HT1080 (cell line): ENCODE measurements at places on chromosomes 3 and 15.
A peak's percentile ranks its signal among the peaks of the same experiment; 100 is the strongest.

DNA sequence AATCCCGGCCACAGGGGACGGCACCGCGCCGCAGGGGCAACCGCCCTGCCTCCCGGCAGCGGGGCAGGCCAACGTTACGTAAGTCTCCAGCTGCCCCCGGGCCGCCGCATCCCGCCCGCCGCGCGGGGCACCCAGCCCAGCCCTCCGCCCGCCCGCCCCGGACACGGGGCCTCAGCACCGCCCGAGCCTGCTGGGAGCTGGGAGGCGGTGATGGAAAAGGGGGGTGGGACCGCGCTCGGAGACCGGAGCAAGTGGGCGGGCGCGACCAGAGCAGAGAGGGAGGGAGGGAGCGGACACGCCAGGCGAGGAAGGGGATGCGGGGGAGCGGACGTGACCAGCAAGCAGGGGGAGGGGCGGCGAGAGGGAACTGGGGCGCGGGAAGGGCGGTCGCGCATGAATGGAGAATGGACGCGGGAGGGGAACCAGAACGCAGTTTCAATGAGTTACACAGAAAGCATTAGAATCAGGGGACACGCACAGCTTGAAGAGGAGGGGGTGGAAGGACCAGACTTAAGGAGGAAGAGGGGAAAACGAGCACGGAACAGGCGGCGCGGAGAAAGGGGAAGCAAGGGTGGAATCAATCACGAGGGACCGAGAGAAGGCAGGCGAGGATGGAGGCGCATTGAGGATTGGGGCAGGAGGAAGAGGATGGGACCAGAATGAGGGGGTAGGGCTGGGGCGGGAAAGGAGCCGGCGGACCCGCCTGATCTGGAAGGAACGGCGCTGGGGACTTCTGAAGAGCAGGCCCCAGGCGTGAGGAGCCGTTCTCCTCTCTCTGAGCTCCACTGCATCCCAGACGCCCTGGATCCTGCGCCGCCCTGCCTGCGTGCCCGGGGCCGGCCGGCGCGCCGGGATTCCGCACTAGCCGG, 559 bp downstream of the PKM start:
- peak; percentile 81 for DNase-seq

GRCh38 chr3:143237077-143237627, 117.6 kb downstream of the CHST2 start:
- DNase-seq, result no peak

DNA sequence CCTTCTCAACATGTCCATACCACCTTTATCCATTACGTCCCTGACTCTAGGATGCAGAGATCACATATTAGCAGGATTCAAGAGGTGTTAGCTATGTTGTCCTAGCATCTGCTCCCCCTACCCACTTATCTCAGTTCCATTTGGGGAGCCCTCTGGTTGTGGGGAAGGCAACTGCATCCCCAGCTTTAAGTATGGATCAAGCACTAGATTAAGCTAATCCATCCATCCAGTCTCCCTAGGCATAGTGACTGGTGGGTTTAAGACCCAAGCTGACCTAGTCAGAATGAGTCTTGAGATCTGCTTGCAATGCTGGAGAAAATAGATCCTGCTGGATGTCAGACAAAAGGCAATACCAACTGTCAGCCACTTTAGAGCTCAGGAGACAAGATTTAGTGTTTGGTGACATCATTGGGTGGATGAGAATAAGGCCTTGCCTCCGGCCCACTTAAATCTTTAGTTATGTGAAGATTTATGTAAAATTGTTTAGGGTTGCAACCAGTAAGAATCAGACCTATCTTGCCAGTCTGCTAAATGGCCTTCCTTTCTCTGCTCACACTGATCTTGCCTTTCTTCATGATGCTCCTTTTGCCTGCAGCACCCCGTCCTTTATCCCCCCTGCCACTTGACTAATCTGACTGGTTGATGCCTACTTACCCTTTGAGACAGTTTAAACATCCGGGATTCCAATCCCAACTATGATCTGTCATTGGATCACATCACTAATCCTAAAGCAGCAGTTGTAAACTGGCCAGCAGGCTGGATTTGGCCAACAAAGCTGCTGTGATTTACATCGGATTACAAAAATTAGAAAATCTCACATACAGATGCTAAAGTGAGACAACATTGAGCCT, 2.1 kb upstream of the ISY1 start:
- peak; percentile 28 for DNase-seq

- DNase-seq, result no peak
Observed at GRCh38 chr3:116038968-116039650, 406.2 kb downstream of the LSAMP start.

DNA sequence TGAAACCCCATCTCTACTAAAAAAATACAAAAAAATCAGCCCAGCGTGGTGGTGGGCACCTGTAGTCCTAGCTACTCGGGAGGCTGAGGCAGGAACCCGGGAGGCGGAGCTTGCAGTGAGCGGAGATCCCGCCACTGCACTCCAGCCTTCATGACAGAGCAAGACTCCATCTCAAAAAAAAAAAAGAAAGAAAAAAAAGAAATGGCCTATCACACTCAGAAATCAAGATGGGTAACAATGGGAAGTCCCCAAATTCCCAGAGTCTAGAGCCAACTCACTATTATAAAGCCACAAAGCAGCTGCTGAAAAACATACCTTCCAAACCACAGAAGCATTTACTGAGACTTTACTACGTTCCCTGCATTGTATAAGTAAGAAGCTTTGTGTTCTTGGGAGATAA, 7.5 kb downstream of the HDGFL3 start:
- no peak for DNase-seq

DNA sequence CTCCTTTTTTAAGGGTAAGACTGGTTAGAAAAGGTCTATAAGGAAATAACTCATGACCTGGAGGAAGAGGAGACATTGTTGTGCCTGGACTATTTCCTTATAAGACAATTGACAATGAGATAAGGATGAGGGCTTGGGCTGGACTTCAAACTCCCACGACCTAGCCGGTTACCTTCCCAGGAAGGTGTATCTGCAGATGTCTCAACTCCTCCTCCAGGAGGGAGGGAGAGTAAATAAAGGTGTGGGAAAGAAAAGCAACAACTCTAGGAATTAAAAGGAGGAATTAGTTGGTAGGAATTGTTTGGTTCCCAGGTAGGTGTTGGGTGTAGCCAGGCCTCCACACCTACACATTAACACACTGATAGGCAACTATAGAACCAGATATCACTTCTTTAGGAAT, 97.8 kb upstream of the TBL1XR1 start:
- no peak for DNase-seq

DNA sequence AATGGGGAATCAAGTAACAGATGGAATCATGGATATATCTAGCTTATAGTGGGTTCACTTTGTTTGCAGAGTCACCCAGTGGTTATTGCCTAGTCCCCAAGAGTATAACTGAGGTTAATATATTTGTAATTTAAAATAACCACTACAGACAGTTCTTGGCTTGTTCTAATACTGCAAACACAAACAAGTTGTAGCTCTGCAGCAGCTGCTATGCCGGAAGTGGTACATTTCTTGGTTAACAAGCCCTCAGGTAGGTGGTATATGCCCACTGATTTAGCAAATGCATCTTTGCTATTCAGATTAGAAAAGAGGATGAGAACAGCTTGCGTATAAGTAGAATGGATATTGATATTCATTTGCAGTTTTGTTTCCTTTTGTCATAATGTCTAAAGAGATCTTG, 984.2 kb downstream of the SQOR start:
- no peak for DNase-seq

GRCh38 chr15:79901958-79902357, 5.1 kb upstream of the MTHFS start:
- DNase-seq, result no peak

DNA sequence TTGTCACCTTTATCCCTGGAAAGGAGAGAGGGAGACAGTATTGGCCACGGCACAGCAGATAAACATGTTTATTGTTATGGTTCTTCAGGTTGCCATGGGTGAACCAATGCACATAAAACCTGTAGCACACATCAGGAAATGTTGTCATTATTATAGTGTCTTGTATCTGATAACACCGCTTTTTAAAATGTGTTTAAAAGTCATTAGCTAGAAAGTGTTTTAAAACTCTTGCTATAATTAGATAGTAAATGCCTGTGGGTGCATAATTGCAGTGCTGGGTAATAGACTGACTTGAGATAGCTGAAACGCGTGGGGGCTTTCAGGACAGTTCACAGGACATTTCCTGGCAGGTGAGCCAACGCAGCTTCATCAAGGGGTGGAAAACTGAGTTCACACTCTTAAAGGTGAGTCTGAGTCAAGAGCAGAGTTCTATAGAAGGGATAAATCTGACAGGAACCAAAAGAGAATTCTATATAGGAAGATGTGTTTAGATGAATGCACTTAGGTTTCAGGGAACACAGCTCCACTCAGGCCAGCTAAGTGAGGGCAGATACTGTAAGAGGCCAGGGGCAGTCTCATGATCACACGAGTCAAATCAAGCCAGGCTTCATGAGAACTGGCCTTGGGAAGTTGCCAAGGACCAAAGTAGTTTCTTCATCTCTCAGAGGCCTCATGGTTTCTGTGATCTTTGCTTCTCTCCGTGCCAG, 35.6 kb upstream of the PPP4R2 start:
- DNase-seq, result no peak

DNA sequence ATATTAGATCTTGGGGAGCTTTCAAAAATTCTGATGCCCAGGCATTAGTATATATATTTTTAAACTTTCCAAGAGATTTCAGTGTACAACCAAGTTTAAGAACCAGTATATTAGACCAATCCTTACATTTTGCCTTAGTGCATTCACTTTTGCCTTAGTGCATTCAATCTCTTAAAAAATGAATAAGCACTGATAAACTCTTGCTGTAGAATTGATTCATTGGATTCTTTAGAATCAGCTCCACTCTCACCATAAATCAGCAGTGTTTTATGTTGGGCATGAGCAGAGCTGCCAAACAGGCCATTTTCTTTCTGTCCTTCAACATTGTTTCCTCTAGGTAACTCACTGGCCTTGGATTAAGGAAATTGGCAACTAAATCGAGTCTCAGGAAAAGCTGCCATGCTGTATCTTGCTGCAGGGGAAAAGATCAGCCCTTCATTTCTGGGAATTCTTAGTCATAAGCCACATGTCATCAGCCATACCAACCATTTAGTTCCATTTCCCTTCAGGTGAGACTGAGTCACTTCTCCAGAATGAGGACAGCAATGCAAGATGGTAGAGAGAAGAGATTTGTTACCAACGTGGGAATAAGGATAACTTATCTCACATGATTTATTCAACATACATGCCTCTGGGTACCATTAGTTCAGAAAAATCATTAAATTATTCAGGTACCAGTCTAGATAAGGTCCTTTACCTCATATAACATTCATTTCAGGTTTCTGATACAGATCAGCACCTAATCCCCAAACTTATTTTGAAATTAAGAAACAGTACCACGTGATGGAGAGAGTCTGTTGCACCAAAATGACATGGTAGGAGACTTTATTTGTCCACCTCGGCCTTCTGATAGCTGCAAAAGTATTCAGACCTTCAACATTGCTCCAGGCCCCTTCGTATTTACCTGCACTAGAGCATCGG, 192.5 kb downstream of the P3H2 start:
- DNase-seq, result peak; percentile 73

DNA sequence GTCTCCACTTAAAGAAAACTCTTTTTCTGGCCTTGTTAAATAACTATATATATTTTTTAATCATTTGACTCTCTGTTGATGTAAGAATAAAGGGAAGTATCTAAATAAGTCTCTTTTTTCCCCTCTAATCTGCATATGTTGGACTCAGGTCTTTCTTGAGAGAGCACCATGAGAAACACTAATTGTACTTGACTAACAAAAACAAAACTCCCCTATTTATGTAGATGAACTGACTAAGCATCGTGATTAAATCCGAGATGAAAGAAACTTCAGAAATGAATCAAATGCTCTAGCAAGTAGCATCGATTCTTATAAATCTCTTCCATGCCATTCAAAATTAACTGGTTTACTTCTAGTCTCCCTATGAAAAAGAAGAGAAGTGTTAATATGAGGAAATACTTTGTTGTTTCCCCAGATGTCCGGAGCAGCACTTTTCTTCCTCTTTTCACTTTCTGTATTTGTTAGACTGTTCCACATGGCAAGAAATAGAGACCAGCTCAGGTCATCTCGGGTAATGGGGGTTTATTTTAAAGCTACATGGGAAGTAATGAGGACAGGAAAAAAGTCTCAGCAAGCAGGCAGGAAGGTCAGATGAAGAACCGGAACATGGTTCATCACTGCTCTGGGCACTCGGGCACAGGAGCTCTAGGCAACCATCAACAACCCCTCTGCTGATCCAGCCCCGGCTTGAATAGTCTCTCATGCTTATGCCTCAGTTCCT, 288.3 kb downstream of the CNTN6 start:
- DNase-seq, result no peak

DNA sequence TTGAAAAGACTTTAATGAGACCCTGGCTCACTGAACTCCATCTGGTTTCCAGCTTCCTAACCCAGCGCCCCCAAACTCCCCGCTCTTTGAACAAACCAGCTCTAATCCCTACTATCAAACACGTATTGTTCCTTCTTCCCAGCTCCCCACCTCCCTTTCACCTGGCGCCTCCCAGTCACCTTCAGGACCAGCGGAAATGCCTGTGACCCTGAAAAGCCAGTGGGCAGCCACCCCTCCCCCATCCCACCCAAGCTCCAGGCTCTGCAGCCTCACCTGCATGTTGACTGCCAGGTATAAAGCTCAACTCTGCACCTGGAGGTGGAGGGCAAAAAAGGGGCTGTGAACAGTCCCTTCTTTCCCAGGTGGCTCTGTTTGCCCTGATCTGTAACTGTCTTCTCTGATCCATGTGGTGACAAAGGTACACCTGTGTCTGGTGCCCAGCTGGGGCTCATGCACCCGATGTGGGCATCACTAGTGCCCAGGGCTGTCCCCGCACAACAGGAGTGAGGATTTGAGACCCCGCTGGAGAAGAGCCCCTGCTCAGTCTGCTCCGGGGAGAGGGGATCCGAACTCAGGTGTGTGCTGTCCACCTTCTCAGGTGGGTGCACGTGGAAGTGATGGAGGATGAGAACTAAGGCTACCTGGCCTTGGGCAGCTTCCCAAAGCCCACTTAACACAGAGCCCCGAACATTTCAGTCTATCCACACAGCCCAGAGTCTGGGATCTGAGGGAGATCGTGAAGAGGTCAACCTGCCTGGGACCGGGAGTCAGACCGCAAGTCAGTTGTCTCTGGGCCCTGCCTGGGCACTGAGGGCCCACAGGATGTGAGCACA, 128.9 kb downstream of the NSMCE3 start:
- no peak for DNase-seq

DNA sequence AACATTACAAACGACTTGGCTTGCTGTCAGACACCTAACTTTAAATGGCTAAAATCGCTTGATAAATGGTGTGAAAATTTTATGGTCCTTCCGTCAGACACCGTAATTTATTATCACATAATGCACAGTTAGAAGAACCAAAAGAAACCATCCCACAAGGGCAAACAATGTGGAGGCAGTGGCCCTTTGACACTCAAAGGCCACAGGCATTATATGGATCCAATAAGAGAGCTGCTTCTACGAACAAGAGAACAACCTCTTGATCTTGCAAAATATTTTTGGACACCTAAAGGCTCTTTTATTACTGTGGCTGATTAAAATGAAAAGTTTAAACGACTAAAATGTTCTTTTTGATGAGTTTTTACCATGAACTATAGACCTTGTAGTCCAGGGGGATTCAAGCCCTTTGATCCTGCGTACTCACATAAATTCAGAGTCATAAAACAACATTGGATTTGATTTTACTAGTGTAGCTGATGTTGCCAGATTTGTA, 202.8 kb downstream of the FMN1 start:
- DNase-seq, result no peak
